ENCODE measurements at places on chromosomes 12 and 14. TPM values are rescaled to one million over a fixed set of nuclear protein-coding genes. Genes with fewer than 3 reads are reported as not detected.

Gene SLC25A21
- total RNA-seq = 6.9 TPM

Gene CARMIL3
- 9.0 TPM for total RNA-seq

GRCh38 chr12:79934281-79935020 is 446 bp downstream of the PPP1R12A start:
- H3K4me3 ChIP-seq = peak overlapping the region; percentile 91
- no peaks in the 10 kb centered on the region for H3K36me3 ChIP-seq
- H3K27ac ChIP-seq = peak overlapping the region; percentile 97
- H3K27me3 ChIP-seq = no peaks in the 10 kb centered on the region
- peaks cover 2% of the 10 kb centered on the region for H3K4me1 ChIP-seq
- peak; percentile 79 for DNase-seq

Gene CELA1
- total RNA-seq = not detected

Gene DGLUCY
- total RNA-seq = 31.8 TPM

Data from H1 (cell line).